IPS DF 6.9 (cell line): ENCODE measurements at places on chromosomes 5 and 9.

GRCh38 chr5:175201393-175201792 is 242.6 kb downstream of the DRD1 start:
- no peak for DNase-seq

- DNase-seq, result no peak
Measured at GRCh38 chr5:1089621-1090040, 22.2 kb downstream of the SLC12A7 start.

DNA sequence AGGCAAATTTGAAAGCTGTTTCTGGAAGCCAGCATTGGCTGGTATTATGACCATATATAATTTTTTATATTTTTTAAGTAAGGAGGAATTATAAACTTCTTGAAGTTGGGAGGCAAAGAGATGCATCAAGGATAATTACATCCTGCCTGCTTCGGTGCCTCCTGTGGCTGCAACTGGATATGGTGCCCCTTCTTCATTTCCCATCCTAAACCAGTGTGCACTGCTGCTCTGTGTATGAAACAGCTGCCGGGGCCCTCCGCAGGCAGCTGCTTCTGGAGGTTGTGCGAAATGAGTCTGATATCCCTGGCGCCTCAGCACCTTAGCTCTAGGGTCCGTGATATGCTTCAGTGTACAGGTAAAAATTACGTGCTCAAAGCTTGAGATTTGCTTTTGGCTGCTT is 304.2 kb downstream of the ENC1 start:
- DNase-seq, result no peak

DNA sequence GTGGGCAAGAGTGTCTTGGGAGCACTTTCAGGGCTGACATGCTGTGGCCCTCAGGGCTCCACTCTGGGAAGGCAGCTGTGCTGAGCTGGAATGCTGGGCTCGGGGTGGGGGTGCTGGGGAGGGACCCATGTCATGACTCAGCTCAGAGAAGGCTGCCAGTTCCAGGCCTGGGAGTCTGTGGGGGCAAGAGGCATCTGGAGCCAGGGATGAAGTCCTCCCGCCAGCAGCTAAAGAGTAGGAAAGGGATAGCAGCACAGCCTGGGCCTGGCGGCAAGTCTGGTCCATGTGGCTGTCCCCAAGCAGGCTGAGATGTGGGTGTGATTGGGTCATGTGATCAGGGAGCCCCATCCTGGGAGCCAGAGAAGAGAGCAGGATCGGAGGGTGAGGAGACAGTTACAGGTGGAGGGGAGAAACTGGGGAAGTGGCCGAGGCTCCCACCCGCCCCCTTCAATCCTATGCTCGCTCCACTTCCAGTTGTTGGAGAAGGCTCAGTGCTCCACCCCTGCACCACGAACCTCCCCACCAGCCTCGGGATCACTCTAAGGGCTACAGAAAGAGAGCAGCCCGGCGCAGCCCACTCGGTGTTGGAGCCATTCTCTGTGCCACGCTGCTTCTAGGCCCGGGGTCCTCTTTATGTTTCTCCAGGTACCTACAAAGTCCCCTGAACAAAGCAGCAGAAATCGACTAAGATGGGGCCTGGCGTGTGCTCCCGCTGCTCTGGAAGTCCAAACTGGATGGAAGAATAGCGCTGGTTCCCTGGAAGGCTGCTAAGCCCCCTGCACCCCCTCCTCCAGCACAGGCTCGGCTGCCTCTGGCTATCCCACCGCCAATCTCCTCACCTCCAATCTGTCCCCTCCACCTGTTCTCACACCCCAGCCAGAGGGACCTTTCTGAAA is 12.0 kb downstream of the PDGFRB start:
- DNase-seq, result no peak

GRCh38 chr5:108379722-108380530 is 2.0 kb downstream of the FBXL17 start:
- DNase-seq, result no peak
